ENCODE measurements at places on chromosomes 16 and 17.
A peak's percentile ranks its signal among the peaks of the same experiment; 100 is the strongest.

DNA sequence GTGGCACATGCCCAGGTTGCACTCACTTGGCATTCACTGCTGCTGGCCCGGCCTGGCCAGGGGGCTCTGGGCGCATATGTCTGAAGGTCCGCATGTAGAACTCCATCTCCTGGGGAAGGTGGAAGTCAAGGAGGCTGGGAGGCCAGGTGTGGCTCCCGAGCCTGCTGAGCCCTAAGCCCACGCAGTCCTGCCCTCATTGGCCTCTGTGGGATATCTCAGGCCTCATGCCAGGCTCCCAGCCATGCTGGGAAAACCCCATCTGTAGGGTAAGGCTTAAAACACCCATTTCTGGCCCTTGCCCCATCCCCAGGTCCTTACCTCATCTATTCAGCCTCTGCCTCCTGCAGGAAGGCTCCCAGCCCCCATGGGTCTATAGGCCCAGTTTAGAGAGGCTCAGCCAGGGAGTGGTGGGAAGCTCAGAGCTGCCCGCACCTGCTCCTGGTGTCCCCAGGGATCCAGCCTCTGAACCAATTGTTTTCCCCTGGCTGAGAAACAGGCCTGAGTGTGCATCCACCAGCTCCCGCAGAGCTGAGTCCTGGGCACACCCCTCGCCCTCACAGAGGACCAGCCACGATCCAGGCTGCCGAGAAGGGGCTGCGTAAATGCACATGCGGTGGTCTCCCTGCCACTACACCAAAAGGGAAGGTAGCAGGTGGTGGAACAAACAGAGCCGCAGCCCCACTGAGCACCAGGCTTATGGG lies 2.3 kb upstream of the TPPP3 start:
- DNase-seq, result no peak

- DNase-seq, result no peak
These were observed 22.4 kb downstream of the CPD start for GRCh38 chr17:30401097-30401496.

- no peak for DNase-seq
These were observed 41.9 kb downstream of the ZFHX3 start for GRCh38 chr16:73006026-73006425.

DNA sequence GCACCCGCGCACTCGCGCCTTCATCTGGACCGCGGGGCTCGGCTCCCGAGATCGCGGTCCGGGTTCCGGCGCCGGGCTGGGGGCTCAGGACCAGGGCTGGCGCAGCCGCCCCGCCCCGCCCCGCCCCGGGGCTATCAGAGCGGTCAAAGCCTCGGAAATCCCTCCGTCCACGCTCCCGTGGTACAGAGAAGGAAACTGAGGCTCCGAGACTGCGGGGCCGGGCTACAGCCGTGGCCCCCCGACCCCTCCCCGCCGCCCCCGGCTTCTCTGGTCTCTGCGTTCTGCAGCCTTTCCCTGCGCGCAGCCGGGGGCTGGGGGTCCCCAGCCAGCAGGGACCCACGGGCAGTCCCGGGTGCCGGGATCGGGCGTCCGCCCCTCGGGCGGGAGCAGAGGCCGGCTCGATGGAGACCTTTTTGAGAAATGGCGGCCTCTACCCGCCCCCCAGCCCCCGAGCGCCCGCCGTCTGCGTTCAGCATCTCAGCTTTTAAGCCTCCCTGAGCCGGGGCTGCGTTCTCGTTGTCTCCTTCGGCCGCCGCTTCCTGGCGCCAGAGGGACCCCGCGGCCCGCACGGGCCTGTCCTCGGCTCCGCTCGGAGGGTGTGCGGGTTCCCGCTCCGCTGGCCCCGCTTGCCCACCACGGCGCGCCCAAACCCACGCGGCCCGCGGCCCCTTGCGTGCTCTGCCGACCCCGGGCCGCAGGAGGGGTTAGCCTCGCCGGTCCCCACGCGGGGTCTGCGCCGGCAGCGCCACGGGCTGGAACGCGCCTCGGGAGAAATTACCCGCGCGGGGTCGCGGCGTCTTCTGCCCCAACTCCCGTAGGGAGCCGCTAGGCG lies 1.5 kb upstream of the NPTX1 start:
- no peak for DNase-seq

DNA sequence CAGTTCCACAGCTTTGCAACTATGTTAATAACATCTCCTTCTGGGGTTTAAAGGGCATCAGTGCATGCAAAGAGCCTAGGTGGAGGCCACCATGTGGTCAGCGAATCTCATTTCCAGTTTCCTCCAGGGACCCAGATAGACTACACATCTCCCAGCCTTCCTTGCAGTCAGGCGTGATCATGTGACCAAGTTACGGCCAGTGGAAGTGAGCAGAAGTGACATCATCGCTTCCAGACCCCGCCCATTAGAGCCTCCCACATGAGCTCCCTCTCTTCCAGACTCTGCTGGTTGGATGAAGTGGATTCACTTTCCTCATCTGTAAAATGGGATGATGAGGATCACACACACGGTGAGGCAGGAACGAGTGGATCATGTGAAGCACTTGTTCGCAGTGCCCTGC lies 27.4 kb upstream of the KDM8 start:
- DNase-seq, result no peak

GRCh38 chr16:48422537-48422936 lies 37.3 kb upstream of the SIAH1 start:
- DNase-seq, result no peak

GRCh38 chr16:80536238-80536637 lies 4.6 kb upstream of the DYNLRB2 start:
- DNase-seq, result no peak

GRCh38 chr17:51035431-51035830 lies 85.2 kb downstream of the SPAG9 start:
- DNase-seq, result no peak

DNA sequence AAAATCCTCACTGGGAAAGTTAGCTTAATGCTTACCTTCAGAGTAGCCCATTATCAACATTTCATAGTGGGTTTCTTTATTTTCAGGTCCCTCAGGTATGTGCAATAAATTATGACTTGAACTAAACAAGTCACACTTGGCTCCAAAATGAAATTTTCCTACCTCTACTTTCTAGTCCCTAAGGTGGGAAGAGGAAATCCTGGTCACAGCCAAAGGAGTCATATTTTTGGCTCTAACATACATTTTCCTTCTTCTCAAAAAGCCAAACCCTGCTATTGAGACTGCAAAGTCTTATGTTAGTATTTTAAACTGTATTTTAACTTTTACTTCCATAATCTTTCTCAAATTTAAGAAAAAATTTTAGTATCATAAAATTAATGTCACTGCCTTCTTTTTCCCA lies 128.9 kb downstream of the BRIP1 start:
- no peak for DNase-seq

- no peak for DNase-seq
These were observed 276.8 kb downstream of the STX8 start for GRCh38 chr17:9298776-9299295.

GRCh38 chr17:18916816-18917500 lies 35.0 kb upstream of the SLC5A10 start:
- no peak for DNase-seq

GRCh38 chr17:76982408-76983074 lies 114.3 kb downstream of the MGAT5B start:
- no peak for DNase-seq

GRCh38 chr17:1606352-1606985 lies 22.2 kb downstream of the SLC43A2 start:
- no peak for DNase-seq

- no peak for DNase-seq
These were observed 515 bp downstream of the SUMO2 start for GRCh38 chr17:75182319-75182568.

DNA sequence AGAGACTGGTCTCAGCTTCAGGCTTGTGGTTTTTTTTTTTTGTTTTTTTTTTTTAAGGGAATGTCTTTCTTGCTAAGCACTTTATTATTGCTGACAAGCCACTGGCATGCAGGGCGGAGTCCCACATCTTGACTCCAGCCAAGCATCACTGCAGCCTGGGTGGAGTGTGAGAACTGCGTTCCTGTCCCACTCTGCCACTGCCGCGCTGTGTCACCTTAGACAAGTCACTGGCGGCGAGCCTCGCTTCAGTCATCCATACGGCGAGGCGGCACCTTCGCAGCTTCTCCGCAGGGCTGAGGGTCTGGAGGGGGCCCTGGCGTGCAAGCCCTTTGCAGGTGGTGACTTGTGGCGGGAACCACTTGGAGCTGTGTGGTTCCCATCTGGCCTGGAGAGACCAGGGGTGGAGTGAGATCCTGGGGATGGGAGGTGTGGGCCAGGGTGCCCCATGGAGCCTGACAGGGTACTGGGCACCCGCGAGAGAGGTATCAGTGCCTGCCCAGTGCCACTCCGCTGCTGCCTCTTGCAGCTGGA lies 99.1 kb upstream of the CIBAR2 start:
- DNase-seq, result no peak

DNA sequence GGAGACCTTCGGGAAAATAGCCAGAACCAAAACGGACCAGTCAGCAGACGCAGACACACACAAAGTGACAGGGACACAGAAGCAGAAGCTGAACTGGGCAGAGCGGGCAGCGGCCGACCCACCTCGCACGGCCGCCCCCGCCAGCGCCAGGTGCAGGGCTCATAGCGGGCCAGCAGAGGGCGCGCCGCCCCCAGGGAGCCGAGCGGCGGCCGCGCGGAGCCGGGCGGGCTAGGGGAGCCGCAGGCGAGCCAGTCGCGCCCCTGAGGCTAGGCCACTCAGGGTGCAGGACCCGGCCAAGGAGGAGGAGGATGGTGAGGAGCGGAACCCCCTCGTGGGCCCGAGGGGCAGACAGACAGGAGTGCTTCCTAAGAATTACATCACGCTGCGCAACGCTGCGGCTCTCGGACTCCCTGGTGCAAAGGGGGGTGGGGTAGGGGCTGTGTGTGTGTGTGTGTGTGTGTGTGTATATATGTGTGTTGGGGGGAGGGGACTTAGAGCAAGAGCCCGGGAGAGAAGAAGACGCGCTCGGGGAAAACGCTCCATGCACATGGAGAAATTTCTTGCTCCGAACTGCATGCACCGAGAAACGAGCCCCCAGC lies 913 bp upstream of the NOG start:
- peak; percentile 67 for DNase-seq

DNA sequence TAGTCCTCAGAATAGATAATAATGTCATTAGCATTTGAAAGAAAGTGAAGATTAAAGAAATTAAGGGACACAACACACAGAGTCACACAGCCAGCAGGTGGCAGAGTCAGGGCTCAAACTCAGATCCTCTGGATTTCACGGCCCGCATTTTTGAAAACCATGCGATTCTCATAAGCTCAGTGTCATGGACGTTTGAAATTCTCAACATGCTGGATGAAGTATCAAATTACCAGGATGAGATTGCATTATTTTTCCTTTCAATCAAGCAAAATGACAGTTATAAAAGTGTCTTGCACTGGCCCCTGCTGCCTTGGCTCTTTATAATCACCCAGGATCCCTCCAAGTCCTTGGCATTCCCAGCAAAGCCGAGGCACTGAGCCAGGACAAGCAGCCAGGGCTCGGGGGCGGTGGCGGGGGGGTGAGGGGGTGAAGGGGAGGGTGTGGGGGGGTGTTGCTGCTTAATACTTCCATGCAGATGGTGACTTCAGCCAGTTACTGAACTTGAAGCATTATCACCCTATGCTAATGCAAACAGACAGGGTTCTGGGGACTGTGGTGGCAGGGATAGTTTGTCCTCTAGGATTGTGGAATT lies 6.6 kb upstream of the BMERB1 start:
- peak; percentile 49 for DNase-seq

GRCh38 chr16:67528222-67528869 lies at the start of gene RIPOR1:
Gene RIPOR1 (plus strand): TSS chr16:67528829. CDS start chr16:67538447, 9,618 bp downstream.
- no peak for DNase-seq

DNA sequence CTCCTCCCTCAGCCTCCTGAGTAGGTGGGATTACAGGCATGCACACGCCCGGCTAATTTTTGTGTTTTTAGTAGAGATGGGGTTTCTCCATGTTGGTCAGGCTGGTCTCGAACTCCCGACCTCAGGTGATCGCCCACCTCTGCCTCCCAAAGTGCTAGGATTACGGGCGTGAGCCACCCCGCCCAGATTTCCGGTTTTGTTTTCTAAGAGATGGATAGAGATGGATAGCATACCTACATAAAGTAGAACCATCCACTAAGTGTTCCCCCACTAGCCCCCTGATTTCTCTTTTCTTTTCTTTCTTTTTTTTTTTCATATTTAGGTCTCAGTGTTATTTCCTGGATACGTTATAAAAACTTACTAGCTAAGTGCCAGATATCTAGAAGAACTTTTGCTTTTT lies 2.0 kb downstream of the WSB1 start:
- no peak for DNase-seq

DNA sequence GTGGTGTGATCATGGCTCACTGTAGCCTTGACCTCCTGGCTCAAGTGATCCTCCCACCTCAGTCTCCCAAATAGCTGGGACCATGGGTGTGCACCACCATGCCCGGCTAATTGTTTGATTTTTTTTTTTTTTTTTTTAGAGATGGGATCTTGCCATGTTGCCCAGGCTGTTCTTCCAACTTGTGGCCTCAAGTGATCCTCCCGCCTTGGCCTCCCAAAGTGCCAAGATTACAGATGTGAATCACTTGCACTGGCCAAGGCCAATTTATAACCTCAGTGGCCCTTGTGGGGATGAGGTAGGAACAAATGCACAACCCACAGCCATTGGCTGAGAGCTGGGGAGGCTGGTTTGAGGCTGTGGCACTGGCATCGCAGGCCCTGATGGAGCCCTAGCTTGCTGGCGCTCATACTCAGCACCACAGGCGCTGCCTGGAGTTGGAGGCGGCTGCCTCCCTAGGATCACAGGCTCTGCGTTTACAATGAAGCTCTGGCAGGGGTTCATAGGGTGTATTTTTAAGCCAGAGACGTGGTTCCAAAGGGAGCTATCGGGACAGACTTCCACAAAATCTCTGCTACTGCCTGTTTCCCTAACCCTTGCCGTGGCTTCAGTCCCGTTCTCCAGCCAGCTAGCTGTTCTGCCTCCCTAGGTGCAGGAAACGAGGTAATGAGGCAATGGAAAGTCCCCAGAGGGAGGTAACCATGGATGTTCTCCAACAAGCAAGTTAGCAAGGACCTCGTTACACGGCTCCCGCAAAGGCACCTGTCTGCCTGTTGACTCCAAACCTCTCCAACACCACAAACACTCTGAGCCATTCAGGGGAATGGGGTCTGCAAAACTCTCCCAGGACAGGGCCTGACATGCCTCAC lies 2.9 kb downstream of the ABCA3 start:
- DNase-seq, result no peak

DNA sequence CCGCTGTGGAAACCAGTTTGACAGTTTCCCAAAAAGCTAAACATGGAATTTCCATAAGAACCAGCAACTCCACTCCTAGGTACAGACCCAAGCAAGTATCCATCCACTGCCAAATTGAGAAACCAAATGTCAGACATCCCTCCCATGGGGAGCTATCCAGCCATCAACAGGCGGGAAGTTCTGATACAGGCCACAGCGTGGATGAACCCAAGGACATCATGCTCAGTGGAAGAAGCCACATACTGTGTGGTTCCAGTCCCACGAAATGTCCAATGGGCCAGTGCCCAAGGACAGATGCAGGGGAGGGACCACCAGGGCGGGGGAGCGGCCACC lies 12.6 kb upstream of the BAIAP2 start:
- DNase-seq, result no peak
